NCI-H1694 treated with DMSO at 0.1 percent for 48 hours (cell line): ENCODE measurements at places on chromosomes 7 and 10.

- peak; percentile 38 for DNase-seq
Observed at GRCh38 chr7:73978661-73979563, 49.1 kb upstream of the ELN start.

GRCh38 chr10:109898666-109899355 is 24.5 kb downstream of the XPNPEP1 start:
- no peak for DNase-seq

- no peak for DNase-seq
Observed at GRCh38 chr10:9781666-9782065, 1236.0 kb upstream of the CELF2 start.

DNA sequence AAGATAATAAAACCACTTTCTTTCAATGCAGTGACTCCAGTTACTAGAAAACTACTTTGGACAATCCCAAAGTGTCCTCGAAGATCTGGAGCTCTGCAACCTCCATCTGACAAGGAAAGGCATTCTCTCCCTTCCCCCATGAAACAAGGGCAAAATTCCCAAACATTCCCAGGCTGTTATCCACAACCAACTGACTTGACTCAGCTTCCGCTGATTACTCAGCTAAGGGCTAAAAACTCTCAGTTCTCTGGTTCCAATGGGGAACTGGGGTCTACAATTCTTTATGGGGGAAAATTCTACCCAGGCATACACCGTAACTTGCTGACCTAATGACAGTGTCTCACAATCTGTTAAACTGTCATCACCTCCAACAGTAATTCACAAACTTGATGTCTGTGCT is 48.4 kb downstream of the SFMBT2 start:
- no peak for DNase-seq

DNA sequence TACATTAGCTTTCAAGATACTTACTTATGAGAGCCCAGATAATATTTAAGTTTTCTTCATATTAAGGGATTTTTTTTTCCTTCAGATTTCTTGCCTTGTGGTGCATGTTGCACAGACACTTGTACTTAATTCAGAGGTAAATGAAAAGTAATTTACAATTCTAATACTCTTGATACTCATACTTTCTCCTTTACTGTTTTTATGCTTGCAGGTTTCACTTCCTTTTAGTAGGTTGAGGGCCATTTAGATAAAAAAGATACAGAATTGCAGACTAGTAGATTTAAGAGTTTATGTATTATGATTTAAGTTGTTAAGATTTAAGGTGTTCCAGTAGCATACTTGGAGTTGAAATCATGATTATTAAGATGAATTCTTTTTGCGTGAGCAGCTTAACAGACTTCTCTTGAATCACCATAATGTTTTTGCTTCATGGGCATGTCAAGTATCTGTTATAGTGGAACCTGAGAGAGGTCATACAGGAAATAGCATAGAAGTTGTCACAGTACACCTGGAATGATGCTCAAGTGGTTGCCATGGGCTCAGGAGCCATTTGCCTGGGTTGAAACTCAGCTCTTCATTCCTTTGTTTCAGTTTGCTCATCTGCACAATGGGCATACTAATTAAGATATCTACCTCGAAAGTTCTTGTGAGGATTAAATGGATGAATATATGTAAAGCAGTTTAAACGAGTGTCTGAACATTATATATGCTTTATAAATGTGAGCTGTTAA is 174.8 kb upstream of the PRPS1L1 start:
- DNase-seq = no peak

GRCh38 chr7:1013581-1013980 is 30.6 kb downstream of the CYP2W1 start:
- DNase-seq = no peak

DNA sequence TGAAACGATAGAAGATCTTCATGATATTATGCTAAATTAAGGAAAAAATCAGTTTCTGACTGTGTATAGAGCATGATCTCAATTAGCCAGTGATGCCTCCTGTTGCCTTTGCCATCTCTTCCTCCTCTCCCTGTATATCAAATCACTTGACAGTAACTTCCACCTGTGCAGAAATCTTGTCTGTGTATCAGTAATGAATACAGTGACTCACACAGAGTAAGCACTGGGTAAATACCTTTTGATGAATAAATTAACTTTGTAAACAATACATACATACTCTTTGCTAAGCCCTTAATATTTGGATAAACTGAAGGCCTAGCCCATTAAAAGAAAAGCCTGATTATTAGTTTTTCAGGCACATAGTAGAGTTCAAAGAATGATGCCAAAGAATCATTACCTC is 610.6 kb upstream of the NRP1 start:
- DNase-seq = no peak

DNA sequence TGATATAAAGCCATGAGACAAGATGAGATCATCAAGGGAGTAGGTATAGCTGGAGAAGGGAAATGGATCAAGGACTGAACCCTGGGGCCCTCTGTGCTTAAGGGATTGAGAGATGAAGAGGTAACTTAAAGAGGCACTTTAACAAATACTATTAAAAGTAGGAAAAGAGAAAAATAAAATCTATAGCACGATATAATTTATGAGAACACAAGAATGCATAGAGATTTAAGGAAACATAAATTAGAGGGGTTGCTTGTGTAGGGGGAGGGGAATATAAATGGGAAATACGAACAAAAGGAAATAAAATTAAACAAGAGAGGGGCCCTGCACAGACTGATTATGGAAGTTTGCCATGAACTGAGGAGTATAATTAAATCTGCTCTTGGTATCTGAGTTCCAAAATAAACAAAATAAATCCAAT is 15.6 kb upstream of the LRRC17 start:
- no peak for DNase-seq

- no peak for DNase-seq
Observed at GRCh38 chr10:89167915-89168314, 39.2 kb downstream of the CH25H start.

- DNase-seq = no peak
Observed at GRCh38 chr10:121591186-121591585, 7.1 kb downstream of the FGFR2 start.

- no peak for DNase-seq
Observed at GRCh38 chr7:90178679-90179278, 24.5 kb downstream of the STEAP1 start.

GRCh38 chr7:113731571-113731970 is 187.2 kb downstream of the PPP1R3A start:
- DNase-seq = no peak

- DNase-seq = no peak
Observed at GRCh38 chr7:101154693-101155102, 422 bp downstream of the AP1S1 start.

GRCh38 chr10:2990764-2991163 is 76.6 kb upstream of the PFKP start:
- DNase-seq = no peak

DNA sequence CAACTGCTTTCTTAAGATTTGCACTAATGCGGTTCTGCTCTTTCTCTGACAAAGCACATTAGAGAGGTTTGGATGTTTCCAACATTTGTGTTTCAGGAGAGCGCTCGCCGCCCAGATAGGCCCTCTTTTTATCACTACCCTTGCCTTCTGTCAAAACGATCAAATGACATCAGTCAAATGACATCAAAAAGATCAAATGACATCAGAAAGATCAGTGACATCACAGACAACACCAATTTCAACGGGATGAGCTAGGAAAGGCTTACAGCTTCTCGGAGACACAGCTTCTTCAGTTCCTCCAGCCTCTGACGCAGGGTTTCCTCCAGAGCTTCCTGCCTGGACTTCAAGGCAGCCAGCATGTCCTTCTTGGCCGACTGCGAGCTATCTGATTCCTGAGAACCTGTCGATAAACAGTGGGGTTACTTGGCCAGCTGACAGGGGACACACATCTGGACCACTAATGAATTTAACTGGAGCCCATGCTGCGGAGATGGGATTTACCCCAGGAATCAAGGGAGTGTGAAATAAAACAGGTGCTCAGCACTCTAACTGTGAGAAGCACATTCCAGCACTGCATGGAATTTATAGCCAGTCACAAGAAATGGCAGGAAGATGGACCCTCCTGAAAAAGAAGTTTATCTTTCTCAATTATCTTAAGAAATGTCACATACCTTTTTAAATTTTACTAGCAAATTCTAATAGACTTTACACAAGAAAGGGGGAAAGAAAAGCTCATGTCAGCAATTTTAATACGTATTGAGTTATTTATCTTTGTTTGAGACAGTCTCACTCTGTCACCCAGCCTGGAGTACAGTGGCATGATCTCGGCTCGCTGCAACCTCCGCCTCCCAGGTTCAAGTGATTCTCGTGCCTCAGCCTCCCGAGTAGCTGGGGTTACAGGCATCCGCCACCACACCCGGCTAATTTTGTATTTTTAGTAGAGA is 88.2 kb downstream of the PRPF18 start:
- no peak for DNase-seq

- DNase-seq = no peak
Observed at GRCh38 chr10:25974897-25975459, 40.9 kb downstream of the MYO3A start.

- DNase-seq = no peak
Observed at GRCh38 chr7:68904630-68905029, 693.6 kb upstream of the AUTS2 start.

DNA sequence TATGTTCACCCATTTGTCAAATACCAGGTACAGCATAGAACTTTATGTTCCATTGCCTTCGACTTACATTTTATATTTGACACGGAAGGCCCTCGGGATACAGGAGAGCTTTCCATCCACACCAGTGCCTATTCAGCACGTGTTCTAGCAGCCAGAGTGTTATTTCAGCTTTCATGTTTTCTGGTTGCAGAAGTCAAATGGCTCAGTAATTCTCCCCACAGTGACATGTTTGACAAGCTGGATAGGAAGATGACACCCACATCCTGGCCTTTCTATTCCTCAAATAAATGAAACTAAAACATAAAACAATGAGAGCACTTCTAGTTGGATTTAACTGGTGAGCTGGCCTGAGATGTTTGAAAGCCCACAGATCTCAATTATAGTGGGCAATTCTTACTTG is 173.4 kb downstream of the SORCS1 start:
- no peak for DNase-seq

- no peak for DNase-seq
Observed at GRCh38 chr10:133306097-133306476, 2.6 kb downstream of the TUBGCP2 start.

GRCh38 chr7:12518920-12519681 is 51.4 kb upstream of the SCIN start:
- no peak for DNase-seq

GRCh38 chr7:8177109-8177933 is 84.6 kb downstream of the ICA1 start:
- DNase-seq = no peak

- no peak for DNase-seq
Observed at GRCh38 chr10:131246775-131247174, 64.7 kb downstream of the TCERG1L start.

- no peak for DNase-seq
Observed at GRCh38 chr7:74476626-74477025, 22.9 kb downstream of the GTF2IRD1 start.
